ENCODE measurements at places on chromosomes 16 and 17.
A peak's percentile ranks its signal among the peaks of the same experiment; 100 is the strongest.

GRCh38 chr16:1028524-1029258 is 43.9 kb upstream of the SSTR5 start:
- no peak for DNase-seq

DNA sequence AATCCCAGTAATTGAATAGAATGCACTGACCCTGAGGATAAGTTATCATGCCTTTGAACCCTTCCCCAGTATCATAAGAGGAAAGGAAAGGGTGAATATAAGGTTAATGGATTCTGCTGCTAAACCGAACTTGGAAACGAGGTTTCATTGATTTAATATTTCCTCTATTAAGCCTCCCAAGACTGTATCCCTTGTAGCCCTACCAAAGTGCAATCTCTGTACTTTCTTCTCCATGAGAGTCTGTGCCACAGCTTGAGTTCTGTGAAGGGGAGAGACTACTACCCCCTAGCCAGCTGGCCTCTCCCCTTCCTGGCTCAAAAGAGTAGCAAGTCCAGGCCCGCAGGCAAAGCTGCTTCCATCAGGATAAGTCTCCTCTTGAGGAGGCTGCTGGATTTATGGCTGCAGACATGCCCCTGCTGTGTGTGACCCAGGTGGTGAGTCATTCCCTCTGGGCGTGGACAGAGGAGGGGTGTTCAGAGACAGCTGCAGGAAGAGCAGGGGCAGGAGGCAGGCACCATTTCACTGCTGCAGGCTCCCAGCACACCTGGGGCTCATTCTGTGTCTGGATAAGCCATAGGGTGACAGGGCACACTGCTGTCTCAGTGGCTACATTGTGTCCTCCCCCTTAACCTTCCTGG is 58.4 kb downstream of the TOM1L2 start:
- peak; percentile 39 for DNase-seq

GRCh38 chr16:1791256-1791942 is 2.1 kb downstream of the IGFALS start:
- DNase-seq, result no peak

- DNase-seq, result no peak
These were observed 253.6 kb downstream of the ZFHX3 start for GRCh38 chr16:72794319-72794718.

DNA sequence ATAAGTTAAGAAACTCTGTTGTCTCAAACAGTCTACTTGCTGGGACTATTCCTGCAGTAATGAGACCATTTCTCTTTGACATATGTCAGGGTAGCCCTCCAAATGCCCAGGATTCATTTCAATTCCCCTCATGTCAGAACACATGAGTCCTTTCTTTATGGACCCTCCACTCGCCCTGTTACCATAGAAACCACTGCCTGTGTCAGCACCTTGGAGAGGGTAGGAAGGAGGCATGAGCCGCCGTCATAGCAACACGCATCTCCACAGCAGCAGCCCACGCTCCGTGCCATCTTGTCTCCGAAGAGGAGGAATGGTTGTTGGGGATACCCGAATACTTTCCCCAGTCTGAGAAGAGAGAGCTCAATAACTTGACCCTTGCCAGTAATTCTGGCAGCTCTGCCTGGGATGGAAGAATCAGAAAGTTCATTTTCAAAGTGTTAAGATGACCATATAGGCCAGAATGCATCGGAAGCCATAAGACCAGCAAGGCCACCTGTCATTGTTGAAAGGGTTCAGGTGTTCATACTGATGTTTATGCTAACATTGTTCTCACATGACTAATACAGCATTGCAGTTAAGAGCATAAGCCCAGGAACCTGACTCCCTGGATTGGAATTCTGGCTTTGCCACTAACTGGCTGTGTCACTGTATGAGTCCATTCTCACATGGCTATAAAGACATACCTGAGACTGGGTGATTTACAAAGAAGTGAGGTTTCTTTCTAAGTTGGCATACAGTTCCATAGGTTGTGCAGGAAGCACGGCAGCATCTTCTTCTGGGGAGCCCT is 141.3 kb downstream of the ABCC12 start:
- DNase-seq, result no peak

GRCh38 chr16:84056933-84057332 is 14.3 kb upstream of the SLC38A8 start:
- DNase-seq, result no peak

DNA sequence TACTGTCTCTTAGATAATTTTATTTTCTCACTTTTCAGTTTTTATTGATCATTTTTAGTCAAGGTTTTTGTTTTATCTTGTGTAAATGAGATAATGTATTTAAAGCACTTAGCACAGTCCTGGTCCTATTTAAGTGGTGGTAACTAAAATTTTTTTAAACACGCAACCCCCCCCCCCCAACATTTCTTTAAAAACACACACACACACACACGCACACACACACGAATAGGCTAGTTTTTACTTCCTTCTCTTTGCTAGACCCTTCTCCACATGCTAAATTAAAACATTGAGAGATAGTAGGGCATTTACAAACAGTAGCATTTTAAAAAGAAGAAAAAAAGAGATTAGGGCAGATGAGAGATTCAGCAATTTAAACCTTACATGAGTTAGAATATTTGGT is 5.0 kb downstream of the NFATC3 start:
- DNase-seq, result no peak

Data from AG09319 (cell line).